Transverse colon (tissue), 4 donors: ENCODE measurements at places on chromosomes 16 and 17. TPM values are rescaled to one million over a fixed set of nuclear protein-coding genes. Genes with fewer than 3 reads are reported as not detected.
A peak's percentile ranks its signal among the peaks of the same experiment; 100 is the strongest.

GRCh38 chr17:70049801-70050591, 25.0 kb upstream of the KCNJ16 start:
- no peaks in the 10 kb centered on the region for H3K36me3 ChIP-seq
- no peak overlapping the region for H3K4me3 ChIP-seq
- H3K27me3 ChIP-seq, result no peaks in the 10 kb centered on the region
- no peak overlapping the region for H3K27ac ChIP-seq
- peaks cover 2% of the 10 kb centered on the region for H3K4me1 ChIP-seq

The ADCY9 gene
- total RNA-seq, result 39.4 TPM

The SPN gene
- total RNA-seq, result 0.37 TPM

GRCh38 chr17:40111221-40112128, 10.3 kb upstream of the MSL1 start:
- H3K4me1 ChIP-seq, result peaks cover 70% of the 10 kb centered on the region
- no peaks in the 10 kb centered on the region for H3K36me3 ChIP-seq
- H3K4me3 ChIP-seq, result no peak overlapping the region
- peak overlapping the region; percentile 93 for H3K27ac ChIP-seq
- peak; percentile 91 for DNase-seq

The ADAP2 gene
- total RNA-seq, result 12.3 TPM

DNA sequence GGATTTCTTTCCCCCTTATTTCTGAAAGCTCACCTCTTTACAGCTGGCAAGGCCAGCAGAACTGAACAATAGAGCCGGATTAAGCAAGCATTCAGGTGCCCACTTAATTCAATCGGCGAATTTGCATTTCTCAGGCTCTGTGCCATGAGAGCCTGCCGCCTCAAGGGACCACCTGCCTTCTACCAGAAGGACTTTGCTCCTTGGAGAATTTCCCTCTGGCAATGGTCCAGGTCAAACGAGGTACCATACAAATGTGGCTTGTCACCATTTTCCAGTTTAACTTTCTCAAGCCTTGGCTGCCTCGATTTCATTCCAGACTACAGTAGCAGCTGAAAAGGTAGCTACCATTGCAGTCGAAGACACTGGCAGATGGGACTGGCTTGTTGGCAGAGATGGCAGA, 534.0 kb downstream of the MAF start:
- no peaks in the 10 kb centered on the region for H3K36me3 ChIP-seq
- no peak for DNase-seq
- peaks cover 4% of the 10 kb centered on the region for H3K4me1 ChIP-seq
- no peak overlapping the region for H3K4me3 ChIP-seq

The KRT13 gene
- not detected for total RNA-seq

DNA sequence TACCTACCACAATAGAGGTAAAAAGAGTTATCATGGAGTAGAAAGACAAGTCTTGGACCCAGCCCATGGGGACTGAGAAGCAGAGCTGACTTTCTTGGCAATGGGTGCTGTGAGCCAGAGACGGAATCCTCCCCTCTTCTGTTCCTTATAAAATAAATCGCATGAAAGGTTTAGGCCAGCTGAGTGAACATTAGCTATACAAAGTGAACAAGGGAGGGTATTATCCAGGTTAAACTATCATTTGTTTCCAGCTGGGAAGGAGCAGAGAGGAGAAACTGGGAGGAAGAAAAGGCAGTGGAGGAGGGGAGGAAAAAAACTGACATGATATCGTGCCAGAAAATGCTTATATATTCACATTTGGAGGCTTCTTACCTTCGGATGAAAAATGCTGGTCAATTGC, 13.3 kb upstream of the PAFAH1B1 start:
- H3K4me1 ChIP-seq, result no peaks in the 10 kb centered on the region
- H3K27me3 ChIP-seq, result peaks cover 3% of the 10 kb centered on the region
- no peak overlapping the region for H3K4me3 ChIP-seq

- no peak for DNase-seq
- peaks cover 99% of the 10 kb centered on the region for H3K27me3 ChIP-seq
- peaks cover 58% of the 10 kb centered on the region for H3K4me1 ChIP-seq
- no peaks in the 10 kb centered on the region for H3K36me3 ChIP-seq
- H3K4me3 ChIP-seq, result no peak overlapping the region
These were observed 15.0 kb upstream of the CBX8 start for GRCh38 chr17:79811868-79812352.
